Activated T-cell treated with anti-CD3 and anti-CD28 coated beads, Interleukin-2, amount 50 U/mL, for 72 hours (primary cell): ENCODE measurements at places on chromosomes 7 and 10. TPM values are rescaled to one million over a fixed set of nuclear protein-coding genes. Genes with fewer than 3 reads are reported as not detected.
A peak's percentile ranks its signal among the peaks of the same experiment; 100 is the strongest.

- DNase-seq: no peak
These were observed 63.4 kb downstream of the VAX1 start for GRCh38 chr10:117074621-117075020.

GRCh38 chr10:96840841-96841518, 8.9 kb downstream of the LCOR start:
- DNase-seq: no peak

DNA sequence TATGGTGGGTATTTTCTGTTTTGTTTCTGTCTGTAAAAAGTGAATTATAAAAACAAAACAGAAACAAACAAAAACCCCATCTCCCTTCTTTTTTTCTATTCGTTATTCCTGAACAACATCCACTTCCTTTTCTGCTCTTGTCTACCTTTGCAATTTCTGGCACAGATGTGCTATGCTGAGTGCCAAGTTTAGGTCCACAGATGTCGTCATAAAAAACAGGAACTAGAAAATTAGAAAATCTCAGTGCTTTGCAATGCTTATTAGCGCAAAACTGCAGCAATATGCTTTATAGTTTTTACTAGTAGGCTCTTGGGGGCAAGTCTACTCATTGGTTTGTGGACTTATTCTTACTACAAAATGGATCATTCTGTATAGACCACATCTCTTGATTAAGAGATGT, 94.2 kb upstream of the PRKCQ start:
- no peak for DNase-seq

- no peak for DNase-seq
These were observed 411.6 kb downstream of the PARD3 start for GRCh38 chr10:34403512-34403911.

DNA sequence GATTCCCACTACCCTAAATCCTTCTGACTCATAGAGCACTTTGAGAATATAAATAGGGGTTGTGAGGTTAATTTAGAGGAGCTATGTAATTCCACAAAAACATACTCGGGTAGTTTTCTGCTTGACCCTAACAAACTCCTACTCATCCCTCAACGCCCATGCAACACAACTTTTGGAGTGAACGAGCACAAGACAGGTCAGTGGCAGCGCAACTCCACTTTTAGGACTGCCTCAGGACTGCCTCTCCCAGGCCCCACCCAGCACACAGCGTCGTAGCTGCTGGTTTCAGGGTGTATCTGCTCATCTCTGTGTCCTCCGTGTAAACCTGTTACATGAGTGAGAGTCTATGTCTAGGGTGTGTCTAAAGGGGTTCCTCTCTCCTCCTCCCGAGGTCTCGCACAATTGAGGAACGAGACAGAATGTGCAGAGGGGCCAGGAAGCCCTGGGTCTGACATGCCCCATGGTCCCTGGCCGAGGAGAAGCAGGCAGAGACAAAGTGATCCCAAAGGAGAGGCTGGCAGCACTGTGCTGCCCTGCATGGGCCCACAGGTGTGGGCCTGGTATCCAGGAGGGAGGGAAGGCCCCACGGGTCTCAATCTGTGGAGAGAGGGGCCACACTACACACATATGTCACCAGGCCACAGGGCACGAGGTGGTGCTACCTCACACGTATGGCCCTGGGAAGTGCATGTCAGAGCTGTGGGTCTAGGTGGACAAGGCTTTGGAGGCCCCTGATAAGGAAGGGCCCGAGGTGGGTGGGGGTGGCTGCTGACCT, 45.5 kb downstream of the CAMK2B start:
- peak; percentile 0 for DNase-seq

DNA sequence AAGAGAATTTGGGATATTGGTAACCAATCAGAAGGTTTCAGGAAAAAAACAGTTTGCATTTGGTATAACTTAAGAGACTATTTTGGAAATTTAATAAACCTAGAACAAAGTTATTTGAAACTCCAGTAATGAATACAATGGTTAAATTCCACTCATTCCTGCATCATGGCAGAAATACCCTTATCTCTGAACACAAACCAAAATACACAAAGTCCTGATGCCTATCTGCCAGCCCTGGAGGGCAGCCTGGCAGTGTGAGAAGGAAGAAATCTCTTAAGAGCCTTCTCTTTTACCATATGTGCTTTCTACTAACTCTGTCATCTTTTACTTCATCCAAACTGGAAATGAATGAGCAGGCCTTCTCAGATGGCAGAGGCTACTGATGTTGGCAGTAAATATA, 147.1 kb upstream of the LYZL1 start:
- no peak for DNase-seq

DNA sequence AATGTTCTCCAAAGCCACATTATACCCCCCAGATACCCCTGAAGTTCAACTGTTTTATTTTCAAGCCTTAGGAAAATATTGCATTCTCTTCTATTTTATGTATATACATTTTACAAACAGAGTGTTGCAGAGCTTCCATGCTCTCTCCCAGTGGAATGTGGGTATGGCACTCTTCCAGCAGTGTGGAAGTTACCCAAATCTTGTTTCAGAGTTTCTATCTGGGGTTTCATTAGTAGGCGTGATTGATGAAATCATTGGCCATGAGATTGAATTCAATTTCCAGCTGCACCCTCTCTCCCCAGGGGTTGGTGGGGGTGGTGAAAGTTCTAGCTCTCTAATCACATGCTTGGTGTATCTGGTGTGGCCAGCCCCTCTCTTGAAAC, 350.4 kb downstream of the RPS24 start:
- DNase-seq: no peak

DNA sequence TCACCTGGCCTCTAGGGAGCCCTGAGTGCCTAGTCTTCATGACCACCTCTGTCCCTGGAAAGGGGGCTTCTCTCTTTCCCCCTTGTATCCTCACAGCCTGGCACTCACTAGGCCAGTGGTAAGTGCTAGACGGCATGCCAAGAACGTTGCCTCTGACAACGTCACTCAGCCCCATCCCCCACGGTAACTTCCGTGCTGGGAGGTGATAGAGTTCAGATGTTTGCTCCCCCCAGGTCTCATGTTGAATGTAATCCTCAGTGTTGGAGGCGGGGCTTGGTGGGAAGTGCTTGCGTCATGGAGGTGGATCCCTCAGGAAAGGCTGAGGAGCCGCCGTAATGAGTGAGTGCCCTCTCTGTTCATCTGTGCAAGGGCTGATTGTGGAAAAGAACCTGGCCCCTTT, 343.3 kb upstream of the MKI67 start:
- no peak for DNase-seq

DNA sequence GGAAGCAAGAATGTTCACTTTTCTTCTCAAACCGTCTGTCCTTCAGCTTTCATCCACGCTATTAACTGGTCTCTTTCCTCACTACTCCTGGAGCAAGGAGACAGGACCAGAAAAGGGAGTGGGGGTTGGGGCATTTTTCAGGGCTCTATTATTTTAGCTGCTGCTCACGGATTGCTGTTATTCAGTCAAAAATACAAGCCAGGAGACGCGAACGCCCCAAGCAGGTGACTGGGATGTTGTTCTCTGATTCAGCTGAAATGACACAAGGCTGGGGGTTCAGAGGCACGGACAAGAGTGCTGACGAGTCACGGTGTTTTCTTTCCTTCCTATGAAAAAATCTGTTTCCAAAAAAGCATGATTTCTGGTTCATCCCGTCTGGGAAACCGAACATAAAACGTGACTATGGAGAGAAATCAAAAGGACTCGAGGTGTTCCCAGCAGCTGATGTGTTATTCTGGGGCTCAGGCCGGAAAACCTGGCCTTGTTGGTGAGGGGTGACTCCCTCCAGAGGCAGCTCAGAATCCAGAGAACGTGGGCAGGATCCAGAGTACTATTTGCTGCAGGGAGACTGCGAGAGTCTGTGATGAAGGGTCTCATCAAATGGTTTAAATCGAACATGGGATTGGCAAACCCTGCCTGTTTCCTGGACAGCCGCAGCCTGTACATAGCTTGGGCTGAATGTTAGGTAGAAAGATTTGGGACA, 3.5 kb upstream of the INHBA start:
- DNase-seq: no peak

DNA sequence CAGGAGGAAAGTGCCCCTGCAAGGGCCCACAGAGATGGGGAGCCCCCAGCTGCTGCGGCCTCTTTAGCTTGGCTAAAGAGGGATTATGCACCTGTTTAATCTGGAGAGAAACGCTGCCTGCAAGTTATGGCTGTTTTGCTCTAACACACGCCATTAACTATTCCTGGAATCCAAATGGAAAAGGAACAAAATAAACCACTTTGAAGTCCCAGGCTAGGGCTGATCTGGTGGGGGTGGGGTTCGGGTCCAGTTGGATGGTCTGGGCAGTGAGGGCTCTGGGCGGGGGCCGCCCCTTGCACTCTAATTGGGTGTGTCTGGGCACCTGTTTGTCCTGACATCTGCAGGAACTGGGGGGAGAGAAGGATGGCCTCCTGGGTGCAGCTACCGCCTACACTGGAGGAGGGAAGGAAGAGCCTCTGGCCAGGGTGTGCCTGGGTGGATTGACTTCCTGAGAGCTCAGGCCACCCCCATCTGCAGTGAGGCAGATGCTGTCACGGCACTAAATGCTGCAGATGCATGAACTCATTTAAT, 300.6 kb downstream of the ZEB1 start:
- DNase-seq: no peak

DNA sequence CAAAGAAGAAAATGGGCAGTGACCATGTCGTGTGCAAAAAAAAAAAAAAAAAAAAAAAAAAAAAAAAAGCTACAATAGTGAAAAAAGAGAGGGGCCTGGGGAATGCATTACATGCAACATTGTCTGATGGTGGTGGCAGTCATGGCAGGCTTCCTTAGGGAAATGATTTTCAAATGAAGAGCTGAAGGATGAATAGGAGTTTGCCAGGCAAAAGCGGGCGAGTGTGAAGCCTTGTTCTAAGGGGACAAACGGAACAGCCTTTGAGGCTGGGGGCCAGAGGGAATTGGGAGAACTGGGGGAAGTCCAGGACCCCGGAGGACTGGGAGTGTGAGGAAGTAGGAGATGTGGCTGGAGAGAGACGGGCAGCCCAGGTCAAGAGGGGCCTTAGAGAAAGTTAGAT, 3.1 kb downstream of the COL13A1 start:
- DNase-seq: no peak

- no peak for DNase-seq
These were observed 157.1 kb upstream of the AOAH start for GRCh38 chr7:36881233-36881874.

- no peak for DNase-seq
These were observed 46.7 kb downstream of the AFAP1L2 start for GRCh38 chr10:114357515-114357996.

DNA sequence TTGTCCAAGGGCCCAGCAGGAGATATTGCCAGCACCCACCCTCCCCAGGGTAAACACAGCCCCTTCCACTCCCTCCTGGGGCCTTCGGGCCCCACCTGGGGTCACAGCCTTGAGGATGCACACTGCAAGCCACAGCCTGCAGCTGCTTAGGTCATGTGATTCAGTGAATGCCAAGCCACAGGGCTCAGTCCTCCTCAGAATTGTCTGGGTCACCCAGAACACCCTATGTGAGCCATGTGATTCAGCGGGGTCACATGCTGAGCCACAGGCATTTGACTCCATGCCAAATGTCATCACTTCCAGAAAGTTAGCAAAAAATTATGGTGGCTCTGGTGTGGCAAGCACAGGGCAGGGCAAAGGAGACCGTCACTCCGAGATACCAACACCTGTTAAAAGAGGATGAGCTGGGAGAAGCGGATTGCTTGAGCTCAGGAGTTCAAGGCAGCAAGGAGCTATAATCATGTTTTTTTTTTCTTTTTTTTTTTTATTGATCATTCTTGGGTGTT, 17.2 kb upstream of the PSAP start:
- DNase-seq: peak; percentile 30

- DNase-seq: no peak
These were observed 61.1 kb downstream of the MKI67 start for GRCh38 chr10:128064970-128065580.

- DNase-seq: no peak
These were observed 298.5 kb downstream of the NEBL start for GRCh38 chr10:20598590-20598989.

GRCh38 chr7:26178272-26178960, 22.1 kb downstream of the HNRNPA2B1 start:
- DNase-seq: no peak

DNA sequence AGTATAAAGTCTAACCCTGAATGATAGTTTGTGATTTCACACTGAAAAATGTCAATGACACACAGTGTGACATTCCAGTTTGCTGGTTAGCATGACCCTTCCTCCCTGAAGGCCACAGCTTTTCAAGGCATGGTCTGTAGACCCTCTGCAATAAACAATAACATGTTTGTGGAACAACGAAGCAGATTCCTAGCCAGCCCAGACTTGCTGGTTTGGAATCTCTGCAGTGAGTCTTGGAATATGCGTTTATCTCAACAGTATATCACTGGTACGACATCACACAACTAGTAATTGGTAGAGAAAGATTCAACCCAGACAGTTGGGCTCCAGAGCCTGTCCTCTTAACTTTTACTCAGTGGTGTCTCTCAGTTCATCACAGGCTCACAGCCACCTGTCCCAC, 23.7 kb upstream of the DUSP5 start:
- no peak for DNase-seq

DNA sequence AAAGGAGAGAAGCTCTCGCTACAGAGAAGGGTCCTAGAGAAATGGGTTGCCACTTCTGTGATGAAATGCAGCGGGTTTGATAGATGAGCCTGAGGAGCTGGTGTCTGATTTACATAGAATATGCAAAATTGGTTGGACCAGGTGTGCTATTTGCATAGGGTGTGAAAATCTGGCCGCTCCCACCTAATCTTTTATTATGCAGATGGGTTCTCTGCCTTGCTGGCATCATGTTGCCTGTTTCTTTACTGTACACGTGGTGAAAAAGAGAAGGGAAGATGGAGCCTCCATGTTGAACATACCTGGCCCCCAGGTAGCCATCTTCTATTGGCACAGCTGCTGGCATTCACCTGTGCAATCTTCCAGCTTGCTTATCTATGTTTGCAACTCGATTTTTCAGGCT, 212.2 kb downstream of the ANKRD7 start:
- no peak for DNase-seq

SAP25 gene
- total RNA-seq: 23.4 TPM

CYP2E1 gene
- total RNA-seq: 1.4 TPM

PRLHR gene
- not detected for total RNA-seq

GNAI1 gene
- 4.4 TPM for total RNA-seq

OR2A5 gene
- total RNA-seq: not detected

PRKCQ gene
- 49.2 TPM for total RNA-seq

GDF2 gene
- total RNA-seq: not detected

KCNMA1 gene
- 1.0 TPM for total RNA-seq

TMEM176B gene
- not detected for total RNA-seq
